ENCODE measurements at places on chromosomes 2 and 18.

GRCh38 chr18:5415031-5415430, 119.5 kb upstream of the ZBTB14 start:
- DNase-seq, result no peak

DNA sequence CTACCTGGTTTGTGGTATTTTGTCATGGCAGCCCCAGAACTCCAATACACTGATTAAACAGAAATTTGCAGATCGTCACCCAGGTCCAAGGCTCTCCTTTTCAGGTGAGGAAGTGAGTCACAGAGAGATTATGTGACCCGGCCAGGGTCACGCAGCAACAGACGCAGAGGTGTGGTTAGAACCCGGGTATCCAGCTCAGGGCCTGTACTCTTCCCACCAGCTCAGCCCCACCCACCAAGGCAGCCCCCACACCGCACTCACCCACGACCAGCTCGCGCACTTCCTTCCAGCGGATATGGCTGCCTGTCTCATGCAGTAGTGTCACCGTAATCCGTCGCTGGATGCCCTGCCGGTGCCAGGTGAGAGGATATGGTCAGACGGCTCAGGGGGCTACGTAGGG, 48.1 kb downstream of the AQP12A start:
- DNase-seq, result no peak

- no peak for DNase-seq
These were observed 33.8 kb upstream of the SP5 start for GRCh38 chr2:170681311-170681710.

DNA sequence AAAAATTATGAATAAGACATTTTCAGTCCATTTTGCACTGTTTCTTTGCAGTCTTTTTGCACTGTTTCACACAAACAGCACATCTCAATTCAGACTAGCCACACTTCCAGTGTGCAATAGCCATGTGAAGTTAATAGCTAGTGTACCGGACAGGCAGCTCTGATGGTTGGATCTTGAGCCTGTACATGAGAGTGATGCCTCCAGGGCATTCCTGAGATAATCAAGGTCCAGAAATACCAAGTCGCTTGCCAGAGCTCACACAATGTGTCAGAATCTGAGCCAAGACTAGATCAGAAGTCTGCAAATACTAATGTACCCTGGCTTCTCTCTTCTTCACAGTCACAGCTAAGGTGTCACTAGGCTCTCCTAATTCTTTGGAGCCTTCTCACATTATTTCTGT, 180.2 kb downstream of the OSR1 start:
- DNase-seq, result peak; percentile 17

DNA sequence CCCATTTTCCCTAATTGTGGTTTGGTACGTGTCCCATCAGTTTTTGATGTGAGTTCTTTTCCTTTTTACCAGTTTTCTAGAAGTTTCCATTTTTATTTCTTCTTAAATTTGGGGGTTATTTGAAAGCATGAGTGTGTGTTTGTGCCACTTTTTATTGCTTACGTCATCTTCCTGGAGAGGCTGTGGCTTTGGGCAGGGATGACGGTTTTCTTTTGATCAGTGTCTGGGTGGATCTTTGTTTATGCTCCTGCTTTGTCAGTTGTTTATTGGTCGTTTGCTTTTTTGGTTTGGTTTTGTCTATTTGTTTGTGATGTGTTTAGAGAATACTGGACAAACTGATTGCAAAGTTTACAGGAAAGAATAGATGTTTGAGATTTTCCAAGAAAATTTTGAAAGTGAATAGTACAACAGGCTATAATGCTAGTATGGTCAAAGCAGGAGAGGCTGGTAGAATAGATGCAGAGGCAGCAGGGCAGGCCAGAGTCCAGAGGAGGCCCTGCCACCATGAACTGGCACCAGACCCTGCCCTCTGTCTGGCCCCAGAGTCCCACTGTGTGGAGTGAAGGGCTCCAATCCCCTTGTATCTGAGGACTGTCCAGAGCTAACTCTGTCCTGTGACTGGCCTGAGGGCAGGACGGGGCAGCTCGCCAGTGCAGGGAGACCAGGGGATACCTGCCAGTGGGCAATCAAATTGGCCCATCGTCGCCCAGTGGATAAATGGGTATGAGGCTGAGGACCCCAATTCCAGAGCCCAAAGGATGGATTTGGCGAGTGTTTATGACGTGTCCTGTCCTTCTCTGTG, 23.4 kb upstream of the SNED1 start:
- DNase-seq, result peak; percentile 34

GRCh38 chr2:37766106-37766505, 94.7 kb upstream of the CDC42EP3 start:
- peak; percentile 51 for DNase-seq

GRCh38 chr2:65545837-65546805, 113.7 kb upstream of the SPRED2 start:
- peak; percentile 44 for DNase-seq

- no peak for DNase-seq
These were observed 66.7 kb downstream of the BIRC6 start for GRCh38 chr2:32423536-32423935.
